ENCODE measurements at places on chromosomes 2 and 18.

DNA sequence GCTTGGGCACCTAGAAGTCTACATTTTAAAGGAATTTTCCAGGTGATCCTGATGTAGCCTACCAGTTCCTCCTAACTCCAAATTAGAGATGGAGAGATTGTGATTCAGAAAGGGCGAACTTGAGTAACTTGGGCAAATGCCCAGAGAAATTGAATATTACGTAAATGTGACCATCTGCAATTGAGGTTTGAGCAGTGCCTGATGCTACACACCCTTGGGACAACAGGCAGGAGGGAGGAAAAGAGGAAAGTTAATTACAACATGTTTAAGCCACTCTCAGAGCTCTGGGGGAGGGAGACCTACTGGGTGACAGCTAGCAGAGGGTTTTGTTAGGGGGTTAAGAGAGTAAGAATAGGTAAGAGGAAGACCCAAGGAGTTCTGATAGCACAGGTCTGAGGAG, 208.9 kb downstream of the LPIN1 start:
- no peak for DNase-seq

DNA sequence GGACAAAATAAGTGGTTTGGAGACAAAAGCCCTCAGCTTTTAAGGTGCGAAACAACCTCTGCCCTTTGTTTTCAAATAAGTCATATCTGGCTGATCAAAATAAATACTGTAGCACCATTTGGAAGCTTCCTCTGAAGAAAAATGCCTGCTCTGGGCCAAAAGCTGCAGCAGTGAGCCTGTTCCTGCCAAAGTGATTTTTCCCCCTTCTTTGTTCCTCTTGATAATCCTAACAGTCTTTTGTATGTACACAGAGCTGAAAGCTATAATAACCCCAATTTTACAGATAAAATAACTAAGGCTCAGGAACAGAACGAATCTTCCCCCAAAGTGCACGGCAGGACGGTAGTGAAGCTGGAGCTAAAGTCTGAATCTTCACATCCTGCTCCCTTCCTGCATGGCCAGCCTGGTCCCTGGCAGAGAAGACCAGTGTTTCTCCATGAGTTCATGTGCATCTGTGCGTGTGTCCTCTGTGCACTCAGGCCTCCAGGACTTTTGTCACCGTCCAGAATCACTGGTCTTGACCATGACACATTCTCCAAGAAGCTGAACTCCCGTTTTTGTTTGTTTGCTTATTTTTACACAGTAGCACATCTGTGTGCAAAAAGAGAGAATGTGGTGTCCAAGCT, 2114.1 kb upstream of the PIK3C3 start:
- DNase-seq, result no peak

DNA sequence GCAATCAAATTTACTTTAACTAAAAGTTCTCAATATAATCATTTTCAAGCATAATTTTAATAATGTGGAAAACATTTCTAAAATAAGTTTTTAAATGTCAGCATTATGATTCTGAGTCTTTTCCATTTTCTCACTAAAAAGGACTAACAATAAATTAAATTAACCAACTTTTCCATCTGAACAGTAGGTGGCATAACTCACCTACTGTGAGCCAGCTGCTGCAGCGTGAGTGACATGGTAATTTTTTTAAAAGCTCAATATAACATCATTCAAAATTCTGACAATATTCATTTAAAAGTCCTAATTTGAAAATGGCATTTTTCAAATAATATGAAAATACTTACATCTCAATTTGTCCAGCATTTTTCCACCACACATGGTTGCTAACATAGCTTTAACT, 66.5 kb downstream of the DTNB start:
- no peak for DNase-seq

DNA sequence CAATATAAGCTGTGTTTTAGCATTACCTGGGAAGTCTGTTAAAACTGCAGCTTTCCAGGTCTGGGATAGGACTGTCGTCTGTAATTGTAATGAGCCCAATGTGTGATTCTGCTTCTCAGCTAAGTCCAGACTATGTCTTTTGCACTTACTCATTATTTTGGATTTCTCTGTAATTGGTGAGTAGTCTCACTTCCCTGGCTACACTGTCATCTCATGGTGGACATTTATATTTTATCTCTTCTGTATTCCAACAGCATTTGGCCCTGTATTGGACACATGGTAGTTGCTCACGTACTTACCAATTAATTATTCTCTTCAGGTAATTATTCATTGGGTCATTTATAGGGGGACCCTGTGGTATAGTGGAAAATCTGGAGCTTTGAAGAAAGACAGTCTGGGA, 28.0 kb downstream of the LHCGR start:
- no peak for DNase-seq

DNA sequence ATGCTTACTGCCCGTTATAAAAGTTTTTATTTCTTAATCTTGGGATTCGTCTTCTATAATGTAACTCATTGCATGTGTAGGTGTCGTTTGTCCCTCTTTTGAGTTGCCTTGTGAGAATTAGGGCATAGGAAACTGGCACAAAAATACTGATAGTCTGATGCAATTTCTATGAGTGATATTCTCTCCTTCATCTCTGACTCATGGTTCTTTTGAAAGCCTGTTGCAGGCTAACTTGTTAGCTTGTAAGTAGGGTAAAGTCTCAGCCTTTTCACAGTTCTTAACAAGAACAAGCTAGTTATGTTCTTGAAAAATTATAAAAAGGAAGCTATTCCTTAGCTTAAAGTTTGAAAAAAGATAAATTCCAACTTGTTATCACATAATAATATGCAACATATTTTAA, 1085.4 kb upstream of the NRXN1 start:
- no peak for DNase-seq

DNA sequence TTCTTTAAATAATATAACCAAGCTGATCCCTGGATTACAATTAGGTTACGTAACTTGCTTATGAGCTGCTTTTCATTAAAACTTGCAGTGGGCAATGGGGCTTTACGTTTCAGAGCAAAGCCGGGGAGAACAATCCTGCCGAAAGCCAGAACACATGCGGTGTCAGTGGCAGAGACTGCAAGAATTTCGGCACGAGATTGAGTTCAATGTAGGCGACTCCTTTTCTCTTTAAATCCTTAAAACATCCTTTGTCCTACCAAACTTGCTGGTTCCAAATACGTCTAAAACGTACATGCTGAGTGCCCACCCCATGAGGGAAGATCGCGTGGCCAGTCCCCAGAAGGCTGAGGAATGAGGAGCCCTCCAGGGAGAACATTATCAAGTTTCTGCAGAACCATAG, 36.8 kb upstream of the NCOA1 start:
- no peak for DNase-seq

- DNase-seq, result no peak
Observed at GRCh38 chr2:206054952-206055351, 31.0 kb downstream of the INO80D start.

DNA sequence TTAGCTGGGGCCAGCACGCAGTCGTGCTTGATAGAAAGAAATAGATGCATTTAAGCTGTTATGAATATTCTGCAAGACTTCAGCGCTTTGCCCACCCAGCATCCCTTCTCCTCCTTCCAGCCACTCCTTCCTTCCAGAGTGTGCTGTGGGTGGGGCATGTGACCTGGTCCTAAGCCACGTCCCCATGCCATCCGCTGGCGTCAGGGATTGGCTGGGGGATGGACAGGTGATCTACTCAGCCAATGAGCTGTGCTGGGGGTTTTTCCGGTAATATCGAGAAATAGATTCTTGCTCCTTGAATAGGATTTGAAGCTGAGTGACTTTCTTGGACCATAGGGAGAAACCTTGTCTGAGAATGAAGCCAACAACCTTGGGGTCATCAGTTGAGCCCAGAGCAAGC, 4.8 kb upstream of the ZAP70 start:
- DNase-seq, result no peak

DNA sequence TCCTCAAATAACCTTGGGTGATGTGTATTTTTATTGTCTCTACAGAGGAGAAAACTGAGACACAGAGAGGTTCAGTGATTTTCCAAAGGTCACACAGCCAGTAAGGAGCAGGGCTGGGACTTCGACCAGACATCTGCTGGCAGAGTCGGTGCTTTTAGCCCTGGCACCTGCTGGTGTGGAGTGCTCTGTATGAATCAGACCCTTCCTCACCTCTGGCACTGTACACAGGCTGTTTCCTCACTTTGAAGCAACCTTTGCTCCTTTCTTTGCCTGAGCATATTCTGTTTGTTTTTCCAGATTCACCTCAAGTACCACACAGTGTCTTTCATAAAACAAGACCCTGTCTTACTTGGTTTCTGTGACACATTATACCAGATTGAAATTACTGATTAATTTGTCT, 107.9 kb downstream of the DPP10 start:
- DNase-seq, result no peak

GRCh38 chr2:148273158-148273691, 252.3 kb downstream of the MBD5 start:
- DNase-seq, result no peak

DNA sequence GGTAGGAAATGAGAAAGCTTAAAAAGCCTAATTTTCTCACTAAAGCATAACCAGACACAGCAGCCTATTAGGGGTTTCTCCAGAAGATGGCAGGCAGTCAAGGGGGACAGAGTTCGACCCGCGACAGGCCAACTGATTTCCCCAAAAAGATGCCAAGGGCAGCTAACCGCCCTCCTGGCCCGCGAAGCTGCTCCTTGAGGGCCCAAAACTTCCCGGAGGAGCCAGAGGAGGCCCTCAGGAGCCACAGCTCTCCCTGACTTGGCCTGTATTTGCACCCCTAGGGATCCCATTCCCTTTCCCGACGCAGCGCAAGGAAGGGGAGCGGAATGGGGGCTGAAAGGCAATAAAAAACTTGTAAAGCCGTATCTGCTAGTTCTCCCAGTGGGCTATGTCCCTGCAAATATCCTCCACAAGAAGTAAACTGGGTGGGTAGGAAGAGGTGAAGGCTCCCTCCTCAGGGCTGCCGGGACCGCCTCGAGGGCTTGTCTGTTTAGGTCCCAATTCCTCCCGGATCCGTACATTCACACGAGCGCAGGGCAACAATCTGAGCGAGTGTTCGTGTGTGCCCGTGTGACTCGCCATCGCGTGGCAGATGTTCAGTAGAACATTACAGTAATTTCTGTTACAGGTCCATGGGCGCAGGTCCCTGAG, 756 bp upstream of the NAGK start:
- DNase-seq, result no peak

DNA sequence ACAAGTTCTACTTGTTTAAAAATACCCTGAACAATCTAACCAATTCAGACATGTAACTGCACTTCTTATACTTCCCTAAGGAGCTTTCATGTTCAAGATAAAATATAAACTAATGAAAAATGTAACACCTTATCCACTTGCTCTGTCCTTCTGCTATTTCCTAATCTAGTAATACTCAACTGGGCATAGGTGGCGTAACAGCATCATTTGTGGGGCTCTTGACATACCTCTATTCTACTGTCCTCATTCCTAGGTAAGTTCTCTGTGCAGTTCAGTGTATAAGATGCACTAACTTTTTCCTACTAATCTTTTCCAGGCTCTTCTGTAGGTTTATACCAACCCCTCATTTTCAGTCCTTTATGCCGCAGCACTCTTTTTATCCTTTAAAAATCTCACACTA, 36.7 kb downstream of the PRKD3 start:
- DNase-seq, result no peak

DNA sequence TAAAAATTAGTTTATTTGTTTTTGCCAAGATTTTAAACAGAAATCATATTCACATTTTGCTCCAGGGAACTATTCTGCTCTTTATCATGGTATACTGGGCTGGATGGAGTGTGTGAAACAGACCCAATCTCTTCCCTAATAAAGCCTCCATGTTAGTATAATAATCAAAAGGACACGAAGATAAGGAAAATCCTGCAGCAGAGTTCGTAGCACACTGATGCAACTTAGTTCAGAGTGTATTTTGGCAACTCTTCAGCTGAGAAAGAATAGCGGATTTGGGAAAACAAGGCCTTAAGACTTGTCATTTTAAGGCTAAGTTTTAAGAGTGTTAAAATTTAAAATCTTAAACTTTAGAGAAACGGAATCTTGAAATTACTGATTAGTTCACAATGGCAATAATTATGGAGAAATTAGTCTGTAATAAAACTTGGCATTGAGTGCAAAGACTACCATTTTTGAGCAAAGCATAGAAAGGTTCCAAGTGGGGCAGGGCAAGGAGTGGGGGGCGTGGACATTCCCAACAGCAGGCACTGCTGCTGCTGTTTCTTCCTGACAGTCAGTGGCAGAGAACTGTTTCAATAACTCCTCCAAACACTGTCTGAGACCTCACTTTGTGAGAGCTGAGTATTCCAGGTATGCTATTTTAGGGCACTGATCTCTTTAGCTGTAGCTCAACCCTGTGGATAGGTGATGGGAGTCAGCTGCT, 225.0 kb downstream of the HRH4 start:
- no peak for DNase-seq

DNA sequence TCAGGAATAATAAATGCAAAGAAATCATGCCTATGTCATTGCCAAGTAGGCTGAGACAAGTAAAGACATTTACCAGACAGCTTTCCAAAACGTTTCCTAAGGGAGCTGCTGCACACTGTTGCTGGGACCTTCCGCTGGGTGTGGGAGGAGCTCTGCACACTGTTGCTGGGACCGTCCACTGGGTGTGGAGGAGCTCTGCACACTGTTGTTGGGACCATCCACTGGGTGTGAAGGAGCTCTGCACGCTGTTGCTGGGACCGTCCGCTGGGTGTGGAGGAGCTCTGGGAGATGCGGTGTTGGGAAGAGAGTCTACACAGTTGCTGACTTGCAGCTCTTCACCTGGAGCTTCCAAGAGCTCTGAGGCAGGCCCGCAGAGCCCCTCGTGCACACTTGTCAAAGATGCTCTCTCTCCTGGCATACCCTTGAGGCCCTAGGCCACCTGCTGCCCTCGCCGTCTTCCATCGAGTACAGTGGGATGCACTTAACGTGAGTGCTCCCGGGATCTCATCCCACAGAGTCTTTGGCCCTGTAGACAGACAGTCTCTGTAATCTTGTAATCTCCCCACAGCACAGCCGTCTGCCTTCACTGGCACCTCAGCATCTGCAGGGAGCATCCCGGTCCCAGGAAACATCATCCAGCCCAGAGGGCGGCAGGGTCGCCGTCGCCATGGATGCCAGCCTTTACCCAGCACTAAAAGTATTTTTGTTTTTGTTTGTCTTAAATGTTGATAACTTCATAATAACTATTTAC, 51.4 kb downstream of the TRAPPC12 start:
- DNase-seq, result no peak

GRCh38 chr2:42618116-42618515, 49.7 kb downstream of the MTA3 start:
- no peak for DNase-seq

DNA sequence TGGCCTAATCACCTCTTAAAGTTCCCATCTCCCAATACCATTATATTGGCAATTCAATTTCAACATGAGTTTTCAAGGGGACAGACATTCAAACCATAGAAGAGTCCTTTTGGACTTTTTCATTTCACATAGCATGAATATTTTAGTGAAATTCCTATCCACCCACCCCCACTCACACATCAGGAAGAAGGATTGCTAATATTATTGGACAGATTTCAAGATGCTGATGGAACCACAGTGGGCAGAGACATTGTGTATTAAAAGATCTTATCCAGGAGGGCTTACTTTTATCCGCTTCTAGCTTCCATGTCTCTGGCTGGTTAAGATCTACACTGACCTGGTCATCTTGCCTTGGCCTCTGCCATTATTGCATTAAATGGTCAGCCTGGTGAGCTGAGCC, 297.4 kb upstream of the ACVR2A start:
- no peak for DNase-seq

- no peak for DNase-seq
Observed at GRCh38 chr2:216770050-216770449, 74.7 kb upstream of the IGFBP5 start.

GRCh38 chr2:217313386-217313785, 453.5 kb upstream of the TNP1 start:
- DNase-seq, result no peak

GRCh38 chr2:28102455-28102874, 211.9 kb downstream of the BABAM2 start:
- no peak for DNase-seq
